ENCODE measurements at places on chromosomes 3 and 15. TPM values are rescaled to one million over a fixed set of nuclear protein-coding genes. Genes with fewer than 3 reads are reported as not detected.
A peak's percentile ranks its signal among the peaks of the same experiment; 100 is the strongest.

DNA sequence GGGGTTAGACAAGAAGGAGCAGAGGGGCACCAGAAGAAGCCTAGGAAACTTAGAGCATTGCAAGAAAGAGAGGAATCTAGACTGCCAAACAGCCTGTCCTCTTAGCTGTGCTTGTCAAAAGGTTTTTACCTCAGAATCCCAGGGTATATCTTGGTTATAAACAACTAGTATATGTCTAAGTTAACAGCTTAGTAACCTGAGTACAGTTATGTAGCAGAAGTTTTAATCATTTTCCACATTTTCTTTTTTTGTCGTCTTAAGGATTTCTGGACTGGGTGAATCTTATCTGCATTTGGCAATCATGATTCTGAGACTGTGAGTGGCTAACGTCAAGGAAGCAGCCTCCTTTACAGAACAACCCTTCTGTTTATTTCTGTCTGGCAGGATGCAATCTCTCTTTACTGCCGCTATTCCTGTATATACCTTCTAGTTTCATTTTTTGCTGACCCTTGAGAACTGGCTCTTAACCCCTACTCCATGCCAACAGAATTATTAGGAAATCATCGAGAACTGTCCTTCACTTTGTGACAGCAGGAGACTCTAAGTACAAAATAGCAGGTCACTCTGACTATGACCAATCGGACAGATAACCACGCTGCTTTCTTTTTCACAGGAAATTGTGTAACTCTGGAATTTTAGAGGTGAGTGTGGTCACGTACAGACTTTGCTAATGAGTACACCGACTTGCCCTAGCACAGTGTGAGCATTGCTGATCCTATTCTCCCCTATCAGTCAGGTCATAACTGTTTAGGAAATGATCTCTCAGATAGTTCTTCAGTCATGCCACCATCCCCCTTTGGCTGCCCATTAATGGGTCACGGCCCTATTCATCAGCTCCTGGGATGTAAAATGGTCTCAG, 3.3 kb upstream of the CP start:
- no peak for DNase-seq

DNA sequence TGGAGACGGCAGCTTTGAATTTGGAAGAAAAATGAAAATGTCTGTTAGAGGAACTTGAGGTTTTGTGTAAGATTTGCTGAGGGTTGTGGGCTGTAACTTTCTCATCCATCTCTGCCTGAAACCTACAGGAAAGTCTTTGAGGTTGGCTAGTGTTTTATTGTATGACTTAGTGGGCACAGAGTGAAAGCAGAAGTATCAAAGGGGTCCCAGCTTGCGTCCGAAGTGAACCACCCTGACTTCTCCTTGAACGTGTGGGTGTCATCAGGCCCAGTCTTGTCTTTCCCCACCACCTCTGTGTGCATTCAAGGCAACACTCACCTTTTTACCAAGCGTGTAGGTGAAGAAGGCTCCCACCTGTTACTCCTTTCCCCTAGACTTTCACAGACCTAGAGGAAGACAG, 682.1 kb upstream of the CFAP20DC start:
- DNase-seq = no peak

DNA sequence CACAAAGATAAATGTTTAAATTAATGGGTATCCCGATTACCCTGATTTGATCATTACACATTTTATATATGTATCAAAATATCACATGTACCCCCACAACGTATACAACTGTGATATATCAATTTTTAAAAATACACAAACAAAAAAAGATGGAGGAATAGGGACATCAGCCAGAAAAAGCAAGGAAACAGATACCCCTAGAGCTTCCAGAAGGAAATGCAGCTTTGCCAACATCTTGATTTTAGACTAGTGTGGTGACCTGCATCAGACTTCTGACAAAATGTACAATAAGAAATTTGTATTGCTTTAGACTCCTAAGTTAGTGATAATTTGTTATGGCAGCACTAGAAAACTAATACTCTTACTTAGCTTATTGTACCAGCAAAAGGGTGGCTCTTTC, 483.8 kb downstream of the TUSC7 start:
- no peak for DNase-seq

- DNase-seq = no peak
These were observed 86.9 kb downstream of the ASB7 start for GRCh38 chr15:100689131-100689899.

GRCh38 chr3:51024765-51025632, 350.3 kb downstream of the DOCK3 start:
- DNase-seq = peak; percentile 75

- no peak for DNase-seq
These were observed 100.1 kb downstream of the RPL39L start for GRCh38 chr3:187039100-187039722.

DNA sequence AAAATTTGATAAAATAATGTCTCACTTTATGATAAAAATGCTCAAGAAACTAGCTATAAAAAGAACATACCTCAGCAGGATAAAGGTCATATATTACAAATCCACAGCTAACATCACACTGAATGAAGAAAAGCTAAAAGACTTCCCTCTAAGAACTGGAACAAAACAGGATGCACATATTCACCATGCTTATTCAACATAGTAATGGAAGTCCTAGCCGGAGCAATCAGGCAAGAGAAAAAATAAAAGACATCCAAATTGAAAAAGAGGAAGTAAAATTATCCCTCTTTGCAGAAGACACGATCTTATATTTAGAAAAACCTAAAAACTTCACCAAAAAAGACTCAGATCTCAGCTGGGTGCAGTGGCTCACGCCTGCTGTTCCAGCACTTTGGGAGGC, 34.0 kb downstream of the SENP7 start:
- no peak for DNase-seq

DNA sequence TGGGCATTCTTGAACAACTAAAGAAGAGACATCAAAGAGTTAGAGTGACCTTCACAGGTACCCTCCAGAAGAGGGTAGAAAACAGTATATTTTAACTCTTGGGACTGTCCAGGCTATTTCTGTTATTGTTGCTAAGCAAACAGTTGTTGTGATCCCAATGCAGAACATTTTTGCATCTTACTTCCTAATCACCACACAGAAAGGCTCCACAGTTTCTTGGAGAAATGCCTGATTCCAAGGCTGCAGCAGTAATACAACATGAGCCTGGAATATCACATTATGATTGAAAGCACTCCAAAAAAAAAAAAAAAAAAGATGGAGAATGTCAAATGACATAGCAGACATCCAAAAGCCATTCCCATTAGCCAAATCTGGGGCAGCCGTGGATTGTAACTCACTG, 195.6 kb downstream of the CTNNB1 start:
- no peak for DNase-seq

DNA sequence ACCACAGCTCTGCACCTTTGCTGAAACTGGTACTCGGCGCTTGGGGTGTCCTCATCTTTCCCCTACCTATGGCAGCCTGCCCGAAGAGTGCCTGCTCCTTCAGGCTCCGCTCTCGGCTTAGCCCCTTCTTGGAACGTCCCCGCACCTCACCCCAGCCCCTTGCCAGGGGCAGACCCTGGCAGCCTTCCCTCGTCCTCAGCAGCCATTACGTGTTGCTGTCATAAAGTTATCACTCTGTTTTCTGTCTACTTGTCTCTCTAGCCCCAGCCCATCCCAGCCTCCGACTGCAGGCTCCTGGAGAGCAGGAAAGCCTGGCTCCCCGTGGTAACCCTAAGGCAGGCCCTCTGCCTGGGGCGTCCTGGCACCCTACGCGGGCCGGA, 5.1 kb upstream of the BAHD1 start:
- DNase-seq = no peak

DNA sequence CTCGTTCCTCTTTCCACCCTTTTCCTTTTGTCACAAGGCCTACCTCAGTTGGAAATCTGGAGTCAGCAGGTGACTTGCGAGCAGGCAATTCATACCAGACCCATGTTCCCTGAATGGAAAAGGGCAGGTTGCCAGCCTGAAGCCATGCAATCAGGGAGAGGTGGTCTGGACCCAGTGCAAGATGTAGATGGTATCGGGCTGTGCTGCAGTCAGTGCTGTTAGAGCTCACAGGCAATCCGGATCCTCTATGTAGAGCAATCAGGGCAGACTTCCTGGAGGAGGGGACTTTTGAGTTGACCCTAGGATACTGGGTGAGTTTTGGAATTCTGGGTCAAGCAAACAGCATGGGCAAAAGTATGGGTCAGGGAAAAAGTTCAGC, 18.9 kb downstream of the LOXL1 start:
- no peak for DNase-seq

GRCh38 chr3:51687431-51688205, 16.6 kb downstream of the TEX264 start:
- DNase-seq = no peak

- DNase-seq = no peak
These were observed 39.5 kb downstream of the ZNF710 start for GRCh38 chr15:90040618-90041017.

DNA sequence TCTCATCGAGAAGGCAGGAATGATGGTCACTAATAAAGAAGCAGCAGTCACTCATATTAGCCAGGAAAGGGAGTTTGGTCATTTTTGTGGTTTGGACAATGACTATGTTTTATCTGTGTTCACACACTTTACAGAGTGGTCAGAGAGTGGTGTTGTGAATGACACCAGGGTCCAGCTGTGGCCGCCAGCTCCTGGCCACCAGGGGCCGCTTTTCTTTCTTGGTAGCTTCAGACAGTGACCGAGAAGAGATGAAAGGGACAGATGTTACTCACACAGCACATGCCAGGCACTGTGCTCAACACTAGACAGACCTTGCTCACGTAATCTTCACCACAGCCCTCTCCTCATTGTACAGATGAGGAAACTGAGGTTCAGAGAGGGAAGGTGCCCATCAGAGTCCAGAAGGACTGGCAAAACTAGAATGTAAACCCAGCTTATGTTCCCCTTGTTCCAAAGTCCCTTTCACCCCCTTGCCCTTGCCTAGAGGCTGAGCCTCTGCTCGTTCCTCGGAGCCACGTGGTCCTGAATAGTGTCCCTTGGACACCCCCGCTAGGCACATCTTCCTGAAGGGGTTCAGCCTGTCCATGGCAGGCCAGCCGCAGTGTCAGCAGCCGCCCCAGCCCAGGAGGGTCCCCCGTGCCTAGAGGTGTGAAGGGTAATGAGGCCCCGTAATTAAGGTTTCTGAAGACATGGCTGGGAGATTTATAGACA, 55.6 kb downstream of the CYP11A1 start:
- DNase-seq = no peak

GRCh38 chr15:66878761-66879160, 176.7 kb downstream of the SMAD6 start:
- DNase-seq = no peak

GRCh38 chr3:48555231-48555948, 1.2 kb downstream of the PFKFB4 start:
- DNase-seq = no peak

DNA sequence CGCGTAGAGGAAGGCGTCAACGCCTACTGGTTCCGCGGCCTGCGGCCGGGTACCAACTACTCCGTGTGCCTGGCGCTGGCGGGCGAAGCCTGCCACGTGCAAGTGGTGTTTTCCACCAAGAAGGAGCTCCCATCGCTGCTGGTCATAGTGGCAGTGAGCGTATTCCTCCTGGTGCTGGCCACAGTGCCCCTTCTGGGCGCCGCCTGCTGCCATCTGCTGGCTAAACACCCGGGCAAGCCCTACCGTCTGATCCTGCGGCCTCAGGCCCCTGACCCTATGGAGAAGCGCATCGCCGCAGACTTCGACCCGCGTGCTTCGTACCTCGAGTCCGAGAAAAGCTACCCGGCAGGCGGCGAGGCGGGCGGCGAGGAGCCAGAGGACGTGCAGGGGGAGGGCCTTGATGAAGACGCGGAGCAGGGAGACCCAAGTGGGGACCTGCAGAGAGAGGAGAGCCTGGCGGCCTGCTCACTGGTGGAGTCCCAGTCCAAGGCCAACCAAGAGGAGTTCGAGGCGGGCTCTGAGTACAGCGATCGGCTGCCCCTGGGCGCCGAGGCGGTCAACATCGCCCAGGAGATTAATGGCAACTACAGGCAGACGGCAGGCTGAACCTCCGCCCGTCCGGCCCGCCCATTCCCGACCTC, 4.1 kb downstream of the ISLR2 start:
- DNase-seq = no peak

GRCh38 chr3:168077091-168077490, 18.6 kb downstream of the GOLIM4 start:
- no peak for DNase-seq

GRCh38 chr3:8762607-8763377, 6.6 kb downstream of the OXTR start:
- no peak for DNase-seq

GRCh38 chr3:120338517-120338916, 10.6 kb downstream of the LRRC58 start:
- no peak for DNase-seq

Gene HMCES
- polyA plus RNA-seq = 55.7 TPM

Gene TJP1
- 185 TPM for polyA plus RNA-seq

Gene LIPH
- 0.93 TPM for polyA plus RNA-seq

Gene ATG3
- 47.3 TPM for polyA plus RNA-seq

Gene SLC9C1
- polyA plus RNA-seq = 1.2 TPM

Gene ZWILCH
- polyA plus RNA-seq = 34.2 TPM

Gene TEX9
- 36.9 TPM for polyA plus RNA-seq

Gene CLRN1
- not detected for polyA plus RNA-seq

Gene GABRB3
- polyA plus RNA-seq = 6.0 TPM

Gene CCR2
- polyA plus RNA-seq = 1.1 TPM

Gene SOX14
- polyA plus RNA-seq = not detected

Gene TMEM40
- polyA plus RNA-seq = 2.2 TPM

Gene ZKSCAN7
- 19.4 TPM for polyA plus RNA-seq

Gene ARGFX
- polyA plus RNA-seq = not detected

Gene IQCF5
- not detected for polyA plus RNA-seq

Gene THRB
- polyA plus RNA-seq = 31.4 TPM

Gene VGLL3
- polyA plus RNA-seq = 5.0 TPM

Gene PIF1
- 17.9 TPM for polyA plus RNA-seq
